ENCODE measurements at places on chromosomes 7 and 10. TPM values are rescaled to one million over a fixed set of nuclear protein-coding genes. Genes with fewer than 3 reads are reported as not detected.
A peak's percentile ranks its signal among the peaks of the same experiment; 100 is the strongest.

The GPC2 gene
- not detected for polyA plus RNA-seq

The EVX1 gene
- not detected for polyA plus RNA-seq

DNA sequence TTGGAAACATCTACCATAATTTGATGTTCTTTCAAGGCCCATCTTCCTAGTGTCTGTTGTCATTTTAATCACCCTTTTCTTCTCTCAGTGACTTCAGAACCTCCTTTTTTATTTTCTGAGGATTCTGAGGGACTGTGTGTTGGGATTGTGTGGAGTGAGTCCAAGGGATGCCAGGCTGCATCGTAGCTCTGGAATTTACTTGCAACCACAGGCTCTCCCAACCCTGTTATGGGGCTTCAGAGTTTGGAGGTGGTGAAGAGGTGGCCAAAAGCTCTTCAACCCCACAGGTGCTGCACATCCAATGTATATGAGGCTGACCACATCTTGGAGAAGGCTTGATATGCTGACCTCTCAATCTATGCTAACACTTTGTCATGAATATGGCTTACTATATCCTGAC, 79.5 kb upstream of the GPR141 start:
- no peak for DNase-seq

The PLAU gene
- polyA plus RNA-seq: 0.16 TPM

DNA sequence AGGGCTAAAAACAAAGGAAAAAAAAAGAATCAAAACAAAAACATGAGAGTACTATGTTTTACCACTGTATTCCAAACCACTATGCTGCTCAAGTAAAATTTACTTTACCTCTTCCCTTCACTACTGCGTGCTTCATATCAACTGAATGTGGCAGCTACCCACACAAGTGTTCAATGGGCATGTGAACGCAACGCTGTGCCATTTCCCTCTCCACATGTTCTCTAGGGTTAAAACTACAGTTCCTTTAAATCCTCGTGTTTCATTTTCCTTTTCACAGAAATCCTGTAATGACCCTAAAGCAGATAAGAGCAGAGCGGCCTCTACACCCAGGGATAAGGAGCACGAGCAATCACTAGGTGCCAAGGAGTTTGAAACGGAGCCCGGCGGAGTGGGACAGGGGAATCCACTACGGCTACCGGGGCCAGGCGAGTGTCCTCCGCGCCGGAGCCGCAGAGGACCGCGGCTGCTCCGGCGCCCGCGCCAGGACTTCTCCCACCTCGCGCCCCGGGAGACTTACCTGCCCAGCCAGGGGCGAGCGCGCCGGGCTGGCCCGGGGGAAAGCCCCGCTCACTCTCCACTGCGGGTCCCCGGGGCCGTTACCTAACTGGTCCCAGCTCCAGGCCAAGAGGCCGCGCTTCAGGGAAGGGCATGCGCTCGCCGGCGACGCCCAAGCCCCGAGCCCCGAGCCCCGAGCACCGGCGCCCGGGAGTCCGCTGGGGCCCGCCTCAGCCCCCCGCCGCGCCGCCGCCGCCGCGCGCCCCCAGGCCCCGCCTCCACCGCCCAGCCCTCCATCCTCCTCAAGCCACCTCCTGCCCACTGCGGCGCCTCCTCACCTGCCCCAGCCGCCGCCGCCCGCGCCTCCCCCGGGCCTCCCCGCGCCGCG, 711 bp downstream of the NAMPT start:
- peak; percentile 64 for DNase-seq

The MACC1 gene
- polyA plus RNA-seq: not detected

GRCh38 chr7:108408296-108408991, 47.8 kb downstream of the NRCAM start:
- DNase-seq: no peak

The MMD2 gene
- not detected for polyA plus RNA-seq

- DNase-seq: peak; percentile 68
Observed at GRCh38 chr7:28686418-28686800, 271.7 kb downstream of the TRIL start.

- DNase-seq: no peak
Observed at GRCh38 chr10:103661198-103661950, 167.9 kb downstream of the NEURL1 start.

DNA sequence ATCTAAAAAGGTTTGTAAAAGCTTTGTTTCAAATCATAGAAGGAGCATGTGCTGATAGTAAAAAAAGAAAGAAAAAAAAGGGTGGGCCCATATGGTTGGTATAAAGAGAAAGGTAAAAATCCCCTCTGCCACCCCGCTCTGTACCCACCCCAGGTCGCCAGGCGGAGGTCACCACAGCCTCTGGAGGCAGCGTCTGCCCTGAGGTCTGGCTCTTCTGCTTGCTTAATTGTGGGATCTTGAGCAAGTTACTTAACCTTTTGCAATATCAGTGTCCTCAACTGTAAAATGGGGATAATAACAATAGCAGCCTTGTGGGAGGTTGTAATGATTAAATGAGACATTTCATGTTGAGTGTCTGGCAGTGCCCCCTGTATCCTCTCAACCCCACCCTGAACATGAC, 10.7 kb upstream of the PCBD1 start:
- DNase-seq: no peak

DNA sequence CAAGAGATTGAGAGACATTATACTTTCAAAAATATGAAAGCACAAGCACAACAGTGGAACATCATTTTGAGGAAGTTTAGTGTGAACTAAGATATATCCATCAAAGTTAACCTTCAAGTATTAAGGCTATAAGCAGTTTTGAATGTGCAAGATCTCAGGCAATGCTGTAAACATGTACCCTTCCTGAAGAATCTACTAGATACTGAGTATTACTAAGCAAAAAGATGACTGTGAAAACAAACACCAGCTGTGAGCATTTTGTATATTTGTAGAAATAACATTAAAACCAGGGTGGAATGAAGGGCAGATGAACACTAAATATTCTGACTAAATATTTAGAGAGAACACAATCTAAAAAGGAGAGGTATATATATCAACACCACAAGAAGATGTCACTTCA, 41.3 kb upstream of the ADRA2A start:
- DNase-seq: no peak

- no peak for DNase-seq
Observed at GRCh38 chr10:61781969-61782403, 119.3 kb downstream of the CABCOCO1 start.

The ANXA8 gene
- 0.18 TPM for polyA plus RNA-seq

DNA sequence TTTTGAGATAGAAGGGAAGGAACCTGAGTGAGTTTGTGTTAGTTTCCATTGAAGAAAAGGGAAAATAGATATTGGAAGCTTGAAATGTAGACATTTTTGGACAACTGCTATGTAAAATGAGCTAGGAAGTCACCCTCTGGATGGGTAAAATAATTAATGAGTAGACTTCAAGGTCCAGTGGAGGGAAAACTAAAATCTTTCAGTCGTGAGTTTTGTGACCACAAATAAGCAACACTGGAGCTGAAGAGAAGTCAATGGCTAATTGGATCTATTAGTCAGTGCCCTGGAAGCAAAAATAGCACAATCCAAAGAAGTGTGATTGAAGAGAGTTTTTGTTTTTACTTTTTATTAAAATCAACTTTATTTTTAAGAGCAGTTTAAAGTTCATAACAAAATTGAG, 123.4 kb downstream of the MYO3A start:
- DNase-seq: no peak

GRCh38 chr10:15370212-15370855, 755 bp downstream of the FAM171A1 start:
- DNase-seq: no peak

- no peak for DNase-seq
Observed at GRCh38 chr7:121294448-121294992, 34.3 kb upstream of the WNT16 start.

The AGR2 gene
- polyA plus RNA-seq: not detected

DNA sequence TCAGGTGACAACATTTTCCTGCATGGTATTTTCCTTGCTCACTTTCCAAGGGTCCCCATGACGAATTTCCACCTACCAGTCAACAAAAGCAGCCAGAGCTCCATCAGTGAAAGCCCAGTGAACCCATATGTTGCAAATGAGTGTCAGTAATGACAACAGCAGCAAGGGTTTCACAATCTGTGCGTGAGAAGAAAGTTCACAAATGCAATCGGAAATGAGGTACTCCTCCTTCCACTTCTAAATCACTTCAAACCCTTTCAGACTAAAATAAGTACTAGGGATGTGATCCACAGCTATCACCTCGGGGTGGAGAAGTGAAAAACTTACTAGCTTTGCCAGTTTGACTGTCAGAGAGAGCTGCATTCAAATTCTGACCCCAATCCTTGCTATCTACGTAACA, 55.6 kb upstream of the BET1 start:
- peak; percentile 88 for DNase-seq

GRCh38 chr10:108014145-108014901, 849.8 kb upstream of the SORCS1 start:
- no peak for DNase-seq

DNA sequence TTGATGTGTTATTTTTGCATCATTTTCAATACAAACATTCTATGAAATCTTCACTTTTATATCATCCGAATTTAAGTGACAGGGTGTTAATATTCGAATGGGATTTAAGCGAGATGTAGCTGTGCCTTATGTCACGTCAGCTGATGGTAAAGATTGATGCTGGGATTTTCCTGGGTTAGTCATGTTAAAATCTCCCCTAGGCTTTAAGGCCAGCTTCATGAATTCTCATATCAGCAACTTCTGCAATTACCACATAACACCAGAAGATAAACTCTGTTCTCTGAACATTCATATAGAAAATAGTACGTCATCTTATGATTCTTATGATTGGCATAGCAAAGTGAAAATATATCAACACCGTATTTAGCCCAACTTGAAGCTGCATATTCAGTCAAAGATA, 669.2 kb downstream of the PCDH15 start:
- no peak for DNase-seq

- no peak for DNase-seq
Observed at GRCh38 chr7:130136579-130137167, 66.3 kb downstream of the KLHDC10 start.

DNA sequence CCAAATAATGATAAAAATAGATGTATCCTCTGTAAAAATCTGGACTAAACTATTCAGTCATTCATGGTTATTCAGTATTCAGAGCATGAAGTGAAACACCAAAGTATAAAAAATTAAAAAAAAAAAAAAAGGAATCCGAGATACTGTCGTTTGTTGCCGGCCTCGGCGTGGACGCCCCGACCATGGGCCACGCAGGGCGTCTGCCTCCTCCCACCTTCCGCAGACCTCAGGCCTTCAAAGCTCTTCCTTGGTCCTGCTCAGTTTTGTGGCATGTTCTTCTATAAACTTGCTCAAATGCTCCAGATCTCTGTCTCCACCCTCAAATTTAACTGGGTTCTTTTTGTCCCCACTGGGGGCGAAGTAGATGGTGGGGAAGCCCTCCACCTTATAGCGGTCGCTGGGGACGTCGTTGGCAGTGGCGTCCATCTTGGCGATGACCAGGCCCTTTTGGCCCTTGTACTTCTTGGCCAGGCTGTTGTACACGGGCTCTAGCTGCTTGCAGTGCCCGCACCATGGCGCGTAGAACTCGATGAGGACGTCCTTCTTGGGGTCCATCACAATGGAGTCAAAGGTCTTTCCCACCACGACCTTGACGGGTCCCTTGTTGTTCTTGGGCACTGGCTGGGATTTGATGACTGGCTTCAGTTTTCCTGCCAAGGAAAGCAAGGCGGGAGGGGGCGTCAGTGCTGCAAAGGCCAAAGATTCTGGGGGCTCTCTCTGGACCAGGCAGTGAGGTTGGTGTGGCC, 24.6 kb downstream of the PDIA4 start:
- DNase-seq: no peak

DNA sequence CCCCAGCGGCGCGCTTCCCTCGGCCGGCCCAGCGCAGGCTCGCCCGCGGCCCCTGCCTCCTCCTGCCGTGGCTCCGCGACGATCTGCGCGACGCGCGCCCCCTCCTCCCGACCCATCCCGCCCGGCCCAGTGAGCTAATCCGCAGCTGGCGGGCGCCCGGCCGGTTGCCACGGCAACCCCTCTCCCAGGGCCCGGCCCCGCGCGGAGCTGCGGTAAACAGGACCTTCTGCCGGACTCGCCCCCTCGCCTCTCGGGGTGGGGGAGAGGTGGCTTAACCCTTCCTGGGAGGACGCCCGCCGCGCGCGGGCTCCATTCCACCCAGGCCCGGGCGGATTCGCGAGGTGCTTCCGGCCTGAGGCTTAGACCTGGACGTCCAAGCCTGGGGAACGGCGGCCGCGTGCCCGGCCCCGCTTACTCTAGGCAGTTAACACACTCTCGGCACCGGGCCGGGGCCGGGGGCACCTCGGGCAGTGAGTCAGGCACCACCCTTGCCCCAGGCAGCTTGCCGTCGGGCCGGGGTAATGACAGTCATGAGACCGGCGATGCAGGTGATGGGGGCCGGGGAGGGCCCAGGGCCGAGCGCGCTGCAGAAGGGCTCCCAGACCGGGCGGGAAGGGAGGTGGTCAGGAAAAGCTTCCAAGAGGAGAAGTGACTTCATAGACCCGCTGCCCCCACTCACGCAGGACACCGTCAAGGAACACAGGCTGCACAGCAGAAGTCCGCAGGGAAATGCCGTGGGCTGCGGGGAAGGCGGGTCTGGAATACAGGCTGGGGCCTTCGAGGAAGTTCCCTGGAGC, at the start of gene DENND2A:
Gene DENND2A, minus strand, starts transcription at position 87 of the 797 bp plus-strand sequence. CDS start 38,416 bp downstream, outside the sequence.
- no peak for DNase-seq

GRCh38 chr10:34656661-34657060, 158.4 kb downstream of the PARD3 start:
- no peak for DNase-seq

GRCh38 chr10:94307046-94307615, 55.6 kb downstream of the NOC3L start:
- DNase-seq: no peak

DNA sequence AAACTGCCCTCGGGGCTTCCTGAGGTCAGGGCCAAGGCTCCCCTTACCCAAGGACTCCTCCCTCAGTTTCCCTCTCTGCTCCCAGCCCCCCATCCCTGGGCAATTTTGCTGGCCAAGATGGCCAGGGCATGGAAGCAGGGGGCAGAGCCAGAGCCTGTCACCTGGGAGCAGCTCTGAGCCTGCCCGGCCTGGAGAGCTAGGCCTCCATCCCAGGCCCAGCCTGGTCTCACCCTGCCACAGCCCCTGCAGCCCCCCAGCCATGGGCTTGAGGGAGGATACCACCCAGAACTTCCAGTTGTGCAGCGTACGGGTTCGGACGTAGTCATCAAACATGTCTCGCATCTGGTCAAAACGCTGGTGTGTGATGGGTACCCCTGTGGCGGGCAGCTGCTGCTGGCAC, 17.0 kb upstream of the TBL2 start:
- no peak for DNase-seq

GRCh38 chr7:156117542-156118247, 305.4 kb upstream of the SHH start:
- no peak for DNase-seq

The CNTNAP2 gene
- not detected for polyA plus RNA-seq

The VWA2 gene
- not detected for polyA plus RNA-seq

The FOXP2 gene
- not detected for polyA plus RNA-seq

- no peak for DNase-seq
Observed at GRCh38 chr7:51349820-51350545, 33.4 kb upstream of the COBL start.

GRCh38 chr10:11164803-11165590, 147.3 kb downstream of the CELF2 start:
- peak; percentile 78 for DNase-seq

- DNase-seq: no peak
Observed at GRCh38 chr10:17214971-17215781, 12.9 kb upstream of the VIM start.

- no peak for DNase-seq
Observed at GRCh38 chr10:129857242-129857960, 106.7 kb downstream of the EBF3 start.

Data from CD14-positive monocyte (primary cell).